ENCODE measurements at places on chromosomes 11 and 22.

DNA sequence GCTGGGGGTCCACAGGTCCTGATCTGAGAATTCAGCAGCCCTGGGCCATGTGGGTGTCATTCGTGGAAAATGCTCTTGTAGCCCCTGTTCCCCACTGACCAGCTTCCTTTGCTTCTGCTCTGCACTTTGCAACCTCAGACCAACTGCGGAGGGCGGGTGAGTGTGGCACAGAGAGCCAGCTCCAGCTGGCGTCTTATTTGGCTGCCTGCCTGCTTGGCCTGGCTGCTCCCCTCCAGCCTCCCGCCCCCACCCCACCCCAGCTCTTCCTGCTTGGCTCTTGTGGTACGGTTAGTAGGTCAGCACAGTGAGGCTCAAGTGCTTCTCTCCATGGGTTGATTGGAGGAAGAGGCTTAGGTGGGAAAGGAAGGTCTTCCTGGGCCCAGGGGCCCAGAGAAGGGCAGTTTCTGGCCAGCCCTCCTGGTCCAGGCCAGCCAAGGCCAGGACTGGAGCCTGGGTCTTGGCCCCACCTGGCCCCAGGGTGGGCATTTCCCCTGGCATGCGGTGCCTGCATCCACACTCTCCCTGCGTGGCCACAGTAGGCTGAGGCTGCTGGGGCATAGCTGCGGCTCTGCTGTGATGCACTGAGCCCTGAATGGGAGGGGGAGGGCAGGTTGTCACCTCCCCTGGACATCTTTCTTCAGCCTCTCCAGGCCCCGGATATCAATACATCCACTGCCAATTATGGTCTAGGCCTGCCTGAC is 26.5 kb downstream of the MYO7A start:
- DNase-seq = no peak

GRCh38 chr11:112285841-112286311 is 25.2 kb upstream of the PLET1 start:
- no peak for DNase-seq

- no peak for DNase-seq
Measured at GRCh38 chr11:90219438-90219837, 3.4 kb downstream of the CHORDC1 start.

DNA sequence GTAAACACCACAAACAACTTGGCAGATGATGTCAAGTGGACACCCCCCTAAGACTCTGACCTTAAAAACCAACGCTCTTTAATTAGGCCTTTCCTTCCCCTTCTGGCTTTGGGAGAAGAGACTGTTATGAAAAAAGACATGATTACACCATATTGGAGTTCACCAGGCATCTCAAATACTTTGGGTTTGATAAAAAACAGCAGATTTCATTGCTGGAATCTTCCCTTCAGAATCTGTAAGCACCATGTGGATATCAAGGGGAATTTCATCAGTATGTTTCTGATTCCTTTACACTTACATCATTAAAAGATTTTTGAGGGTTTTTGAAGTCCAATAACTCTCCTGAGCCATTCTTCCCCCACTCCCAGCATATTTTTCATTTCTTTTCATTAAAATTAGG is 85.6 kb downstream of the KIRREL3 start:
- peak; percentile 11 for DNase-seq

DNA sequence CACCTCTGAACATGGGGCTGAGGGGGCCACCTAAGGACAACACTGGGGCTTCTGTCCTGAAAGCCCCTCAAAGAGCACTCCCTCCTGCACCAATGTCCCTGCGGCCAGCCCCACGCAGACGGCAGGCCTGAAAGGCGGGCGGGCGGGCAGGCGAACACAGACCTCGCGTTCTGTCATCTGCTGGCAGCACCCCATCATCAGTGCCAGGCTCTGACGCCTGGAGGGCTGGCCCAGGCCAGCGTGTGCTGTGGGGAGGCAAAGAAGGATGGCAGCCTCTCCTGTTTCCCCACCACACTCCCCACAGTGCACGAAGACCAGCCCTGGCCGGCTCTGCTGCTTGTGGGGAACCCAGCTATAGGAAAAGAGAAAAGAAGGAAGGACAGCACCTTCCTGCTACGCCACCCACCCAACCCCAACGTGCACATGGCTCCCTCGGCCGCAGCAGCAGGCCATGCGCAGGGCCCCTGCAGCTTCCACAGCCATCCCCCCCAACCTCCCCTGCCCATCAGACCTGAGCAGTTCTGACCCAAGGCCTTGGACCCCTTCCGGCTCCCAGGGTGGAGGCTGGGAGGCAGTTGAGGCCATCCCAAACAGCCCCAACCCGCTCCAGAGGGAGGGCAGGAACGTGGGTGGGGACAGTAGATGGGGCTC is 3.5 kb downstream of the SBF1 start:
- DNase-seq = no peak

GRCh38 chr11:96256215-96257011 is 86.6 kb downstream of the MAML2 start:
- peak; percentile 39 for DNase-seq

- peak; percentile 90 for DNase-seq
Measured at GRCh38 chr11:93541884-93542810, 1.0 kb downstream of the SMCO4 start.

GRCh38 chr11:122672892-122673291 is 17.4 kb downstream of the UBASH3B start:
- peak; percentile 58 for DNase-seq

GRCh38 chr22:34861787-34862186 is 204.2 kb upstream of the ISX start:
- DNase-seq = no peak

DNA sequence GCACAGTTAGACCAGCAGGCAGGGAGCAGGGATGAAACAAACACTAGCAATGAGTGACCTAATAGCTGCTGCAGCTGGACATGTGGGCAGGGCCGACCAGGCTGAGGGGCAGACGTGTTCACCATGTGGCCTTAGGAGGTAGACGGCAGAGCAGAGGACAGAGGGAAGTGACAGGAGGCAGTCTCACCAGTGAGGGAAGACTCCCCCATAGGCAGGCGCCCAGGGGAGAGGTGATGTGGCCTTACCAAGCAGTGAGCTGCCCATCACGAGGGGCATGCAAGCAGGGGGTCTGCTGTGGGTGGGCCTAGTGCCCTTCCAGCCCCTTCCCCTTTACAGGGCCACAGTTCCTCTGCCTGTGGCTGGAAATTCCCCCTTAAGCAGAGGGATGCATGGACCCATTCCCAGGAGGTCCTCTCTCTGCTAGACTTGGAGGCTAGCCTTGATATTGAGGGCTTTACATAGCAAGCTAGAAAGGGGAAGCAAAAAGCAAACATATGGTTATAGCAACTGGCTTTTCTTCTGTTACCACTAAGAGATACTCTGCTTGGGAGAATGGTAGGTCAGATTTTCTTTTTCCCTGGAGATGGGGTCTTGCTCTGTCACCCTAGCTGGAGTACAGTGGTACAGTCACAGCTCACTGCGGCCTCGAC is 67.6 kb downstream of the MPPED1 start:
- DNase-seq = no peak

- DNase-seq = no peak
Measured at GRCh38 chr11:49221112-49221511, 12.7 kb upstream of the FOLH1 start.

DNA sequence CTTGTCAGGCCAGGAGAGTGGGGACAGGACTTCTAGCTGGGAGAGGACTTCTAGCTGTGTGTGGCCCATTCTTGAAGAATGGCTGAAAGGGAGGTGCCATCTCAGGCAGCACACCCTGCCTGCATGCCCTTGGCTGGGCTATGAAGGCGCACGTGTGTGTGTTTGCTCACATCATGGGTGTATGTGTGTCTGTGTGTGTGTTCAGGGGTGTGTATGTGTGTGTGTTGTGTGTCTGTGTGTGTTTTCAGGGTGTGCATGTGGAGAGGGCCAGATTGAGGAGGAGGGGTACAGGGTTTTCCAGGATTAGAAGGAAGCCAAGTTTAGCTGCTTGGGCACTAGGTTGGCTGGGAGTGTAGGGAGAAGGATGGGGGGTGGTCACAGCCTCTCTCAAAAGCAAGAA is 16.6 kb downstream of the TP53I11 start:
- DNase-seq = no peak

DNA sequence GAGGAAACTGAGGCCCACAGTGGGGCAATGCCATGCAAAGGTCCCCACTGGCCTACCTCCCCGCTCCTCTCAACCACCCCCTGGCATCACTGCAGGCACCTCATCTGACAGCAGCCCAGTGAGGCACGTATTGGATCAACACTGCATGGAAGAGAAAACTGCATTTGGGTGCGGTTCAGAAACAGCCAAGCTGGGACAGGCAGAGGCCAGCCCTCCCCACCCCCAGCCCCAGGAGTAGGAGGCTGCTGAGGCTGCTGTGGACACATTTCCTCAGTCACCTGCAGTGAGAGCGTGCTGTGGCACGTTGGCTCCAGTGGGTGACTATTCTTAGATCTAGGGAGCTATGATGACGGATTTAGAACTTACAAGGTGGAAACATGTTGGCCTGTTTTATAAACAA is 63.7 kb downstream of the KCNC1 start:
- DNase-seq = no peak

DNA sequence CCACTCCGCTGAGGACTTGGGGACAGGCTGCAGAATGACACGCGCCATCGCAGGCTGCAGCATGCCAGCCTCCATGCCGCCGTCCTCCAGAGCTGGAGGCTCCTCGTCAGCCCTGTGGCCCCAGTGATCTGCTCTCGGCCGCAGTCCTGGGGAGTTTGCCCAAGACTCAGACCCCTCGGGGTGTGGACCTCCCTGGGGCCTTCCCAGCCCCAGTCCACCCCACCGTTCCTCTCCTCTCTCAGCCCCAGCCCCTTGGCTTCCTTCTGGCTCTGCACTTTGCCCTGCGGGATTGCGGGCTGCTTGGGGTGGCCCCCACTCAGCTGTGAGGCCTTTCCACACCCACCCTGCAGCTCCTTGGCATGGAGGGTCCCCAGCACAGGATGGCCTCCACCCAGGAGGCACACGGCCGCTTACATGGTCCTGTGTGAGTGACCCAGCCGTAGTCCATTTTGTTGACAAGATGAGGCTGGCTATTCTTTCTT is 414.9 kb downstream of the TBC1D22A start:
- DNase-seq = no peak

DNA sequence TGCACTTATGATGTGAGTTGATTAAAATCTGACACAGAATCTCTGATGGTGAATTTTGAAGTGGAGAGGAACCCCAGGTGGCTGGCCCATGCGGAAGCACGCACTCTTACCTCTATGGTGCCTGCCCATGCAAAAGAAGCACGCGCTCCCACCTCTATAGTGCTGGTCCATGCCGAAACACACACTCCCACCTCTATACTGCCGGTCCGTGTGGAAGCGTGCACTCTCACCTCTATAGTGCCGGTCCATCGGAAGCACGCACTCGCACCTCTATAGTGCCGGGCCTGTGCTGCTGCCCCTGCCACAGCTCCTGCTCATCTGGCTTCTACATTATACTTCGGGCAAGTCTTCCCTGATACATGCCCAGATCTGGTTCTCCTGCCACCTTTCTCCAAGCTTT is 36.8 kb upstream of the SLC25A1 start:
- DNase-seq = no peak

DNA sequence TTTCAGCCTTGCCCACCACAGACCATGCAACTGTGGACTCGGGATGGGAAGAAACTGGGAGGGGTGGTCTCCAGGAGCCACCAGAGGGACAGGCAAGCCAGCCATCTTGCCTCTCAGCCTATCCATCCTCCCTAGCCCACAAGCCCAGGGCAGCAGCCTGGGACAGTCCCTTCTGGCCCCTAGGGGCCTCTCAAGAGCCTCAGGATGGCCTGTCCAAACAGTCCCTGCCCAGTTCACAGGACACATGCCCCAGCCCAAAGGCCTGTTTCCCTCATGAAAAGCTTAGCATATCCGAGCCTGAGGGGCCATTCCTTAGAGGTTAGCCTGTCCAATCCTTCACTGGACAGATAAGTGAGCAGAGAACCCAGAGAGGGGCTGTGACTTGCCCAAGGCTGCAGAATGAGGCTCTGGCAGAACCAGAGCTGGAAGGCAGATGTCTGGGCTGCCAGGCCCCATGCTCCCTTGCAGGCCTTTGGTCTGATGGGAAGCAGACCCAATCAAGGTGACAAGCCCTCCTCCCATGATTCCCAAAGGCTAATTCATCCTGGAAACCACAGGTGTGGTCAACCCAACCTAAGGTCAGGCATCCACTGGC is 28.2 kb downstream of the LRRC10B start:
- no peak for DNase-seq

DNA sequence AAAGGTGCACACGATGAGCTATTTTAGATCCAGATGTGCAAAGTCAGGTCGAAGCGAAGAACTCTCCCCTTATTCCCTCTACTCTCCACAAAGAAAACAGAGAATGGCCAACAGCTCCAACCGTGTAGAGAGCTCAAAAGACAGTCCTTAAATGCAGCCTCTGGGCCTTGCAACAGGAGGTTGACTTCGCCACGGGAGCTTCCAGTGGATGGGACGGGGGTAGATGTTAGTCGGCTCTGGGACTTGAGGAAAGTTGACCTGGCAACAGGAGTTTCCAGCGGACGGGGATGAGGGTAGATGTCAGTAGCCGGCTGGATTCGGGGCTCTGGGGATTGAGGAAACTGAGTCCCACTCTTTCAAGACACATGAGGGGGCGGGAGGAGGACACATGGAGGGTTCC is 450.4 kb downstream of the BRD1 start:
- no peak for DNase-seq

- no peak for DNase-seq
Measured at GRCh38 chr11:120182372-120182771, 28.5 kb upstream of the OAF start.

GRCh38 chr22:25564320-25564978 is at the start of gene GRK3:
GRK3 (plus strand) TSS chr22:25564675; CDS start chr22:25565041, 366 bp downstream.
- DNase-seq = peak; percentile 69

GRCh38 chr11:27514558-27514957 is 8.0 kb upstream of the LIN7C start:
- DNase-seq = no peak

DNA sequence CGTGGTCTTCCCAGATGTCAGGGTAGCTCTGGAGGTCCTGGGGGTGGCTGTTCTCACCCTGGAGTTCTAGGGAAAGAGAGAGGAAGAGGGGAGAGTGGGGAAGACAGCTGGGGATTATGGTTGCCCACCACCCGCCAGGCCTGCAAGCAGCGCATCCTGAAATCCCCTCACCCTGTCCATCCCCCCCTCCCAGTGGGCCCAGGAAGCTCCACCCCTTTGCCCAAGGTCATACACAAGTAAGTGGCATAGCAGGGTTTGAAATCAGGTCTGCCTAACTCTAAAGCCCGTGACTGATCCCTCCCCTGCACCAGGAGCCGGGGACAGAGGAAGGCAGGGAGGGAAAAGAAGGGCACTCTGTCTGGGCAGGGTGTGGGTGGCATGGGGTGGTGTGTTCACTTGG is 105.3 kb downstream of the NECTIN1 start:
- no peak for DNase-seq

- DNase-seq = no peak
Measured at GRCh38 chr22:34931026-34931425, 134.9 kb upstream of the ISX start.

All from inflammatory macrophage treated with lipopolysaccharide for 1 hour (primary cell).